ENCODE measurements at places on chromosomes 16 and 17. TPM values are rescaled to one million over a fixed set of nuclear protein-coding genes. Genes with fewer than 3 reads are reported as not detected.

GRCh38 chr17:66018786-66019185 lies 173.1 kb downstream of the CEP112 start:
- DNase-seq, result no peak

GRCh38 chr16:83117810-83118209 lies 491.0 kb downstream of the CDH13 start:
- no peak for DNase-seq

DNA sequence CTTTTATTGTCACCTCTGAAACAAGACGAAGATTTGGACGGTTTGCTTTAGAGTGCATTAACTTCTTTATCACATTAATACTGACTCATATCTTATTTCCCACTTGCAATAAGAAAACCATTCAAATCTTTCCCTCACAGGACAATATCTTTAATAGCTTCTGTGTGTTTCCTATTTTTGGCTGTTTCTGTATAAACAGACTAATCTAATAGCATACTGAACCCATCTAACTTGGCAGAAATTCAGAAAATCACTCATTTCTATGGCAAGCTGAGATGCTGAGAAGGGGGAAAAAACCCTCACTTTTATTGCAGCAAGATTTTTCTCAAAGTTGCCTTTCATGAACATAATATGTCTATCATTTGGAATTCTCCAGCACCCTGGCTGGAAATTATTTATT lies 524.9 kb downstream of the WWOX start:
- DNase-seq, result no peak

- no peak for DNase-seq
Observed at GRCh38 chr16:28923652-28924398, 1.2 kb downstream of the RABEP2 start.

DNA sequence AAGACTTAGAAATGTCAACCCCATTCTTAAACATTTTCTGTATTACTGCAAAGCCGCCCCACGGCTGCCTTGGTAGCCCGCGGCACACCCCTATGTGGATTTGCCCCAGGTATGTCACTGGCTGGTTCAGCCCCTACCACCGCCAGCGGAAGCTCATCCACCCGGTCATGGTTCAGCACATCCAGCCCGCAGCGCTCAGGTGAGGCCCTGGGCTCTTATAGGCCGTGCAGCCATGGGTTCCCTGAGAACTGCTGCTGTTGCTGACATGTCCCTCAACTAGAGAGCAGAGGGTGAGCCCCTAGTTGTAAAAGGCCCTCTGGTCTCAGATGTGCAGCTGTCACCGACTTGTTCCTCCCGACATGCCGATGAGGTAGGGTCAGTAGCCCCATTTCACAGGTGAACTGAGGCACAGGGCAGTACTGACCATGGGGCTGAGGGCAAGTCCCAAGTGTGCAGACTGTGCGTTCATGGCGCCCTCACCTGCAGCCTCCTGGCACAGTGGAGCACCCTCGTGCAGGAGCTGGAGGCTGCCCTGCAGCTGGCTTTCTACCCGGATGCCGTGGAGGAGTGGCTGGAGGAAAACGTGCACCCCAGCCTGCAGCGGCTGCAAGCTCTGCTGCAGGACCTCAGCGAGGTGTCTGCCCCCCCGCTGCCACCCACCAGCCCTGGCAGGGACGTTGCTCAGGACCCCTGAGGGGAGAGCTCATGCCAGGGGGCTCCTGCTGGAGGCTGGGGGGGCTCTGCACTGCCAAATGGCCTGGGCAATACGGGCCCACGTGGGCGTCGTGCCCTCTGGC lies 8.7 kb downstream of the CYBC1 start:
- no peak for DNase-seq

DNA sequence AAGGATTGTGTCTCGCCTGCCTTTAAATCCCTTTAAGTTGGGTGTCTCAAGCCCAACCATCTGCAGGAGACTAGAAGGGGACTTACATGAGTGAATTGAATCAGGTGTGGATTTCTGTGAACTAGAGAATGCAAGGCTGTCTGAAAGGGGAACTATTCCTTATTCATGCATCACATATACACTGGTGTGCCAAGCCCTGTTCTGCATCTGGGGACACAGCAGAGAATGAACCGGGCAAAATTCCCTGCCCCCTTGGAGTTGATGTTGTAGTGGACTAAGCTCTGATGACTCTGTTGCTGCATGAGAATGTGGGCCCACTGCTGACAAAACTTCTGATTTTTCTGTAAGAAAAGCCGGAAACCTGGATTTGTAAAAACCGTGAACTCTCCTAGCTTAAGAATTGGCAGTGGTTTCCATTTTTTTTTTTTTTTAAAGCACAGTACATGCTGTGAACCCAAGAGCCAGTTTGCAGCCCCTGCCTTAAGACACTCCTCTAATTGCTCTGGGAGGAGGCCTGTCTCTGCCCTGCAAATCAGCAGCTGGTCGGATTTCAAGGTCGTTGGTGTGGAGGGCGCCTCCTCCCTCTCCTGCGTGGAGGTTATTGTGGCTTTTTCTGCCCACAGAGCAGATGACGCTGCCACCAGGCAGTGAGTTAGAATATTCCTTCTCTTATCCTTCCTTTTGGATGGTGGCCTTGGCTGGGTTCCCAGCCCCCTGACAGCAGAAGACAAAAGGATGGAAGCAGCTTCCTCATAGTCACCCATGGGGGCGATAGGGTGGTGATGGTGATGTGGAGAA lies 131.0 kb downstream of the PRKCB start:
- DNase-seq, result peak; percentile 35

DNA sequence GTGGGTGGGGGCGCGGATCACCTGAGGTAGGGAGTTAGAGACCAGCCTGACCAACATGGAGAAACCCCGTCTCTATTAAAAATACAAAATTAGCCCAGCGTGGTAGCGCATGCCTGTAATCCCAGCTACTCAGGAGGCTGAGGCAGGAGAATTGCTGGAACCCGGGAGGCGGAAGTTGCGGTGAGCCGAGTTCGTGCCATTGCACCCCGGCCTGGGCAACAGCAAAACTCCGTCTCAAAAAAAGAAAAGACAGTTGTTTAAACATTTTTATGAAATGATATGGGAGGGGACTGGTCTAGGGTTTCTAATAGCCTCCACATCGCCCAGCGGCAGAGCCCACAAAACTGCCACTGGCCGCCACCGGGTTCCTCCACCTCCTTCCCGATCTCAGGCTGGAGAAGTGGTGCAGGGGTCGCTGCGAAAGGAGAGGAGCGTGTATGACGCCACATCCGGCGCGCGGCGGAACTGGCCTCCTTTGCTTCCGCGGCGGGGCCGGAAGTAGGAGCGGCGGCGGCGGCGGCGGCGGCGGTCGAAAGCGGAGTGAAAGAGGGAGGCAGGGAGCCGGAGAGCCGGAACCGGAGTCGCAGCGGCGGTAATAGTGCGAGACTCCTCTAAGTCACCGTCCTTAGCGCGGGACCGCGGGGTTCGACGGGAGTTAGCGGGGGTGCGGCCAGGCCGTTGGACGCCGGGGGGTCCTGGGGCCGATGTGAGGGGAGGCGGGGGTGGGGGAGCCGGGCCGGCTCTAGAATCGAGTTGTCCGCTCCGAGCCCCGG lies at the start of gene PPP4C:
TSS of gene PPP4C (plus strand) at position 492 of the 773 bp plus-strand sequence. CDS start 384 bp downstream, outside the sequence.
- DNase-seq, result peak; percentile 95

- no peak for DNase-seq
Observed at GRCh38 chr17:16374146-16374938, 6.5 kb upstream of the UBB start.

- DNase-seq, result no peak
Observed at GRCh38 chr17:42704837-42705494, 22.6 kb downstream of the CNTNAP1 start.

DNA sequence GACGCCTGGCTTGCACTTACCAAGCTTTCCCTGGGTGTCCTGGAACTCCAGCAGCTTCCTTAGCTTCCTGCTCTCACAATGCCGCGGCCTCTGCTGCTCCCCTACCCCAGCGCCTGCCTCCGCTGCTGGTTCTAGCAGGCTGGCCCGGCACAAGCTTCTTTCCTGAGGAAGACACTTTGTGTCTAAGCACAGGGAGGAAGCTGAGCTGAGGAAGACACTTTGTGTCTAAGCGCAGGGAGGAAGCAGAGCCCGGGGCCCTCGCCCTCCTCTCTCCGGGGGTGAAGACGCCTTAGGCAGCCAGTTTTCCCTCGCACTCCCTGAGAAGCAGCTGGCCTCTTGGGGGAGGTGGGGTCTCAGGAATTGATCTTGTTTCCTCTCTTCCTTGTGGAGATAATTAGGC lies 64.9 kb downstream of the PLD6 start:
- DNase-seq, result no peak

DNA sequence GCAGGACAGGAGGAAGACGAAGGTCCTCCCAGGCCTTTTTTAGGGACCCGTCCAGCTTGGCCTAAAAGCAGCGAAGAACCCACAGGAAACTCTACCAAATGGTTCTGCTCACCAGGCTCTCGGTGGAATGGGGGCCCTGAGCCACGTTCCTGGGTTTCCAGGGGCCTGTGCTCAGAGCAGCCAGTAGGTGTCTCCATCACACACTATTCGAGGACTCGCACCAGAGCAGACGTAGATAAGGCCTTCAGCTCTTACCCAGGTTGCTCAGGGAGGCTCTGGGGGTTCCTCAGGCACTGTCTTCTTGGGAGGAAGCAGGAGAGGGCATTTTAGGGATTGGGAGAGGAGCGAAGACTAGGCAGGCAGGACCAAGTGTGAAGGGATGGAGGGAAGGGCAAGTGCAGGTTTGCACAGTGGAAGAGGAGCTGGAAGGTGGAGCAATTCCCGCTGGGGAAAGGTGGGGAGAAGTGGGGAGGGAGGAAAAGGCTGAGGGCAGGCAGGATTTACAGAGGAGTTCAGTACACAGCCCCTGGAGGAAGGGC lies 157.1 kb downstream of the RGS9 start:
- peak; percentile 73 for DNase-seq

GRCh38 chr17:9728005-9728404 lies 63.4 kb downstream of the DHRS7C start:
- no peak for DNase-seq

GRCh38 chr16:23371368-23371767 lies 69.3 kb downstream of the SCNN1B start:
- DNase-seq, result no peak

DNA sequence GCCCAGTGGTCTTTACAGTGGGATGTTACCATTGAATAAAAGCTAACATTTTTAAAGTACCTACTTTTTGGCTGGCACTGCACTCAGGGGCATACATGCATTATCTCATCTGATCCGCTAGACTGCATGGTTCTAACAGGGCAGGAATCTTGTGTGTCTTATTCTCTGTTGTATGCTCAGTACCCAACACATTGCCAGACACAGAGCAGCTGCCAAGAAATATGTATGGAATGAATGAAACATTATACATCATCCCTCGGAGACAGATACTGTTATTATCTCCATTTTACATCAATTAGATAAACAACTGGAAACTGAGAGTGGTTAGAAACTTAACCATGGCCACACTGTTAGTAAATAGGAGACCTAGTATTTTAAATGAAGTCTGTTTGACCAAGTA lies 74.1 kb upstream of the CDH11 start:
- no peak for DNase-seq

- no peak for DNase-seq
Observed at GRCh38 chr17:4551141-4551540, 4.0 kb downstream of the MYBBP1A start.

- DNase-seq, result no peak
Observed at GRCh38 chr17:79946352-79947231, 89.1 kb downstream of the TBC1D16 start.

GRCh38 chr17:17043461-17044271 lies 1.4 kb downstream of the MPRIP start:
- DNase-seq, result peak; percentile 24

- DNase-seq, result no peak
Observed at GRCh38 chr17:80825471-80826345, 165.9 kb upstream of the CHMP6 start.

DNA sequence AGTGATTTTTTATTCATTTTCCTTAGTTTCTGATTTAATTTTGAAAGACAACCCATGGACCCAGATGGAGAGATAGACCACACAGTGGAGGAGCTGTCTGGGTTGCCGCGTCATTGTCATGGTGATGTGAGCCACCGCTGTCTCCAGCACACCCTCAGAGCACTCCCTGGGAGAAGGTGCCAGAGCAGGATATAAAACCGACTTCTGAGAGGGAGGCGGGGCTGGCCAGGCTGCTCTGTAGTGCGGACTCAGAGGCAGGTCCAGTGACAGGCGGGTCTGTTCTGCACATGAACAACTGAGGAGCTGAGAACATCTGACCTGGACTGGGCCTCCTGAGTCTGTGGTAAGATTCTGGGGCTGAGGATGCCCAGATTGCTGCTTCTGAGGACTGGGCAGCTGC lies 216.3 kb upstream of the NLRP1 start:
- DNase-seq, result no peak

DNA sequence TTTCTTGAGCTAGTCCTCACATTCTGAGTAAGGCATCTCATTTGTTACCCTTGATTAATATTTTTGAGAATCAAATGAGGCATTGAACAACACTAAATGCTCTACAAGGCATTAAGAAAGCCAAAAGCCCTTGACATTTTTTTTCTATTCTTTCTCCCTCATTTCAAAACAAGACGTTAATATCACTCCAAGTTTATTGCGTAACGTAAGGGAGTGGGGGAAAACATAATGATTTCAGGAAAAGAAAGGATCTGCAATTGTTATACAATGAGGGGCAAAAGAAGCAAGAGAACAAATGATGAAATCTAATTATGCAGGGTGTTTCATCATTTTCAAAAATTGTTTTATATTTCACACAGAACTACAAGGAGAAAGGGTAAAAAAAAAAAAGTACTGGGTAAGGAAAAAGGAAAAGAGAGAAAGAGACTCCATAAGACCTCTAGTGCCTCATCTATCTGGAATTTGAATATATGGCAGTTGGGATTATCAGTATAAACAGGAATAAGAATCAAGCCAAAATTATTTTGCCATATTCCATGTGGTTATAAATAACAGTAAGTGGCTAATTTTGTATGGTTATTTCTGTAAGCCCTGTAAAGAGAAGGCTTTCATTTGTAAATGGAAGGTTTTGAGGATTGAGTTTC lies 163.0 kb downstream of the ABCA8 start:
- no peak for DNase-seq

- peak; percentile 35 for DNase-seq
Observed at GRCh38 chr17:32266389-32267301, 1.0 kb downstream of the RHBDL3 start.

- DNase-seq, result no peak
Observed at GRCh38 chr17:73705594-73705993, 61.3 kb upstream of the SDK2 start.

CTF1 gene
- 0.34 TPM for total RNA-seq

GLIS2 gene
- 0.16 TPM for total RNA-seq

RTN4RL1 gene
- 0.10 TPM for total RNA-seq

TUBB3 gene
- 1.3 TPM for total RNA-seq

SLC38A8 gene
- not detected for total RNA-seq

ALOX15 gene
- total RNA-seq, result not detected

SPIRE2 gene
- total RNA-seq, result 0.08 TPM

PLCD3 gene
- 4.3 TPM for total RNA-seq

CACNG1 gene
- not detected for total RNA-seq

TP53TG3 gene
- total RNA-seq, result not detected

TTYH2 gene
- total RNA-seq, result 6.3 TPM

LYRM1 gene
- total RNA-seq, result 28.0 TPM

EPX gene
- not detected for total RNA-seq

CBX8 gene
- total RNA-seq, result 9.4 TPM

C17orf50 gene
- total RNA-seq, result not detected

SLC16A6 gene
- 7.1 TPM for total RNA-seq

WFIKKN2 gene
- not detected for total RNA-seq

JPH3 gene
- total RNA-seq, result not detected

SLC12A4 gene
- total RNA-seq, result 42.5 TPM

Measured in activated CD8-positive, alpha-beta T cell treated with anti-CD3 and anti-CD28 coated beads, Interleukin-2, amount 10 ng/mL, durations not matched to agents 7 days and 5 days (primary cell).